ENCODE measurements at places on chromosomes 4 and X.

- DNase-seq = peak; percentile 7
Observed at GRCh38 chr4:41661442-41662076, 87.0 kb downstream of the PHOX2B start.

- no peak for DNase-seq
Observed at GRCh38 chr4:25835384-25835783, 27.4 kb downstream of the SEL1L3 start.

DNA sequence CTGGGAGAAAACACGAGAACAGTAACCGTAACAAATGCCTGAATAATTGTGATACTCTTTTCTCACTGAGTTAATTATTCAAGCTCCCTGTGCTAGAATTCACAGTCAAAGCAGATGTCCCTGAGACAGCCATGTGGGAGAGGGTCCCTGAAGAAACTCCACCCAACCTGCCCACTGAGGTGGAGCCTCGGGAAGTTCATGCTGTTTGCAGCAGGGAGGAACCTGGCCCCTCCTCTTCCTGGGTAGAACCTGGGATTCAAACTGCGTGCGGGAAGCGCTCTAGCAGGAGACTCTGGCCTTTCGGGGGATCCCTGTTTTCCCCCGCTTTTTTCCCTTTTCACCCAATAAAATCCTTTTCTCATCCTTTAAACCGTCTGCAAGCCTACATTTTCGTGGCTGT is 20.2 kb upstream of the RHOH start:
- DNase-seq = no peak

DNA sequence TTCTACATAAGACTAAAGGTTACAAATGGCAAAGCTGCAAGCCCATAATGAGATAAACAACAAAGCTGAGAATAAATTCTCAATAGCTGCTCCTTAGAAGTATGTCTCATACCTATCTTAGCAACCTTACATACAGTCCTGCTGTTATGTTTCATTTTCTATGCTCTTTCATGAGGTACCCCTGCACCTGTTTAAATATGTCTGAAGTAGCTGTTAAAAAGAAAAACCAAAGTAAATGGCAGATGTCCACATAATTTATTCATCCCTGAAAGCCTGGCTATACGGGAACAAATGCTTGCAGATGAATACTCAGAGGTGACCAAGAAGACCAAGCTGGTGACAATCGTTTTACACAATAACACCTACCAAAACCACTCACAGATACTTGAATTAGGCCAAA is 22.5 kb downstream of the PPA2 start:
- no peak for DNase-seq

- no peak for DNase-seq
Observed at GRCh38 chr4:174707051-174707676, 121.9 kb downstream of the GLRA3 start.

DNA sequence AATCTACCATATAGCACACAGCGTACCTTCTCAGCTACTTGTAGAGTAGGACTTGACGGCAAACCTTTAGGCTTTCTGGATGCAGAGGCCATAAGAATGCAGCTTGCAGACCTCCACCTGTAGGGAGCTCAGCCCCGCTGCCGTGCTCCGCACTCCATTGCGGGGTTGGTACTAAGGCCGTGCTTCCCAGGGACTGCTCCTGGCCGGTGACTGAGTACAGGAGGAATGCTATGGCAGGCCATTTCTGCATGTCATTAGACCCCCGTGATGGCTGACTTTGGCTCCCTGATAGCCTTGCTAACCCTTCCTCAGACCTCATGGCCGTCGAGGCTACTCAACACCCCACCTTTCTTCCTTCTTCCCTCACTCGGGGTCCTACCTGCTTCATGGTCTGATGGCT is 26.4 kb downstream of the TIGD2 start:
- DNase-seq = no peak

DNA sequence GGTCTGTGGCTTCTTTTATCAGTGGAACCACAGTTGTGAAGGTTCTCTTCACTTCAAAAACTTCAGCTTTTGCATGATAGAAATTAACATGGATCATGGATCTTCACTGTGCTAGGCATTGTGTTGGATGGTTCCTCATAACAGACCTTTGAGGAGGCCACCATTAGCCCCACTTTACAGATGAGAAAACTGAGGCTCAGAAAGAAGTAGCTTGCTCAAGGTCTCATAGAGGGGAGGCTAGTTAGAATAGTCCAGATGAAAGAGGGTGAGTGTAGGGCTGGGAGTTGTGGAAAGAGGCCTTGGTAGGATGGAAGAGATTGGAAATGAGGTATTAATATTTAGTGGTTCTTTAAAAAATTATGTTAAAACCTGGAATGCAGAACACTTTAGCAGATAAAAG is 2.6 kb downstream of the TSR2 start:
- no peak for DNase-seq

- no peak for DNase-seq
Observed at GRCh38 chrX:43677993-43678392, 21.9 kb downstream of the MAOA start.

DNA sequence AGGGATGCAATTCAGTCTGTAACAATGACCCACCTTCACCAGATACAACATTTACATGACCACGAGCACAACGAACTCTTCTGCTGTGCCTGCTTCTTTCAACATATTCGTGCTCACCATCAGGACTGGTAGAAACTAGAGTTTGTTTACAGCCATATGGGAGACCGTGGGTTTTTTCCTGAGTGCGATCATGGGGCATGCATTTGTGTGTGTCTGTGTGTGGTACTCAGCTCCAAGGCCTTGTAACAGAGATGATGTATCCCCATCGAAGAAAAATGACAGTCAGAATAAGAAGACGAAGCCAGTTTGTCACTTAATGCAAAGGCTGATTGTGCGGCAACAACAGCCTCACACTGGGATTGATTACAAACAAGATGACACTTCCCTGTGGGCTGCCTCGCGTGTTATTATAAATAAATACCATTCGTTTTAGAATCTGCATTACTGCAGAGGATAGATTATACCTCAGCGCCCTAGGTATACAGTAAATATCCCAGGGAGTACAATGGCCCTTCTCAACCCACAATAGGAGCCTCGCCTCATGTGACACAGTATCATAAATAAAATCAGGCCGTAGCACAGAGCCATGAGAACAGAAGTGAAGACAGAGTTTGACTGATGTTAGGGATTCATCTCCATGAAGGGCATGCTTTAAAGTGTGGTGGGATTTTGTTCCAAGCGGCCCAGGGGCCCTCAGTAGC is 97.3 kb upstream of the NOCT start:
- peak; percentile 84 for DNase-seq

- DNase-seq = no peak
Observed at GRCh38 chr4:152939621-152940020, 3.5 kb downstream of the FHDC1 start.

- DNase-seq = no peak
Observed at GRCh38 chrX:102833136-102833535, 103.9 kb upstream of the RAB40AL start.

DNA sequence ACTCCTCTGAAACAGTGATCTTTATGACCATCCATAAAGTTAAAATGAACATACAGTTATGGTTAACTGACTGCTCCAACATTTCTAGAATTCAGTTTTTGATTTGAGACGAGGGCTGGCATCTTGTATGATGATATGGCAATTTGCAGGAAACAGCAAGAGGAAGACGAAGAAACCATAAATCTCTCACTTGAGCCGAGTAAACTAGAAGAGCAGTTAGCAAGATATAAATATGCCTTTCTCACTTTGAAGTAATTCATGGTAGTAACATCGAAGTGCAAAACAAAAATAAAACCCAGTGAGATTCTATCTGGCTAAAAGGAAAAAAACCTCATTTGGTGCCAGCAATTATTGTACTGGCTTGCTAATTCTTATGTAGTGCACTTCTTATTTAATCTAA is 139.0 kb upstream of the SPRY1 start:
- DNase-seq = no peak

DNA sequence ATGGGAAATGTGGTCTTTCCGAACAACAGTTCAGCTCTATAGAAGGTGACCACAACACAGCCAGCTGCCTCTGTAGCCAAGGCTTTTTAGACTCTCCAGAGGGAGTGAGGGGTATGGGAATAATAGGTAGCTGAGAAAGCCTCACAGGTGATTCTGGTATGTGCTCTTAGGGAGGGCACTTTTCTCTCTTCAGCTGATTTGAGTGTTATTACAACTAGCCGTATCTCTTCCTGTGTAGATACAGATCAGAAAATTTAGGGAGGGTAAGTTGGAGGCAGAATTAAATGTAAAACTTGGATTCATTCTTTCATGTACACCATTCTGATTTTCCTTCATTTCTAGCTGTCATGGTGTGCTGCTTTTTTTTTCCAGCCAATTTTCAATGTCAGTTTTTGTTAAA is 154.9 kb downstream of the BMPR1B start:
- no peak for DNase-seq

- no peak for DNase-seq
Observed at GRCh38 chr4:177778623-177779022, 336.4 kb upstream of the AGA start.

DNA sequence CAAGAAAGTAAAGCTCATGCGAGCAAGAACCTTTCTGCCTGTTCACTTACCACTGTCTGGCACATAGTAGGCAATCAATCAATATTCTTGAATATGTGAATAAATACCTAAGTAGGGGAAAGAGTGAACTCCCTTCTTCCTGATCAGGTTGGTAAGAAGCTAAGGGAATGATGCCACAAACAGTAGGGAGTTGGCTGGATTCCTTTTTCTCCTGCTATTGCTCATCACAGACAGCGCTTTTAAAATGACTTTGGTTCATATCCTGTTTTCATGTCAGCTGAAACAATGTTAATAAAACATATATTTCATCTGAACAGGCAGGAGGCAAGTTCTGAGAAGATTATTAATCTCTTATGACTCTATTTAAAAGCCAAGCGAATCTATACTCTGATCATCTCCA is 99.2 kb downstream of the NSUN7 start:
- DNase-seq = no peak

DNA sequence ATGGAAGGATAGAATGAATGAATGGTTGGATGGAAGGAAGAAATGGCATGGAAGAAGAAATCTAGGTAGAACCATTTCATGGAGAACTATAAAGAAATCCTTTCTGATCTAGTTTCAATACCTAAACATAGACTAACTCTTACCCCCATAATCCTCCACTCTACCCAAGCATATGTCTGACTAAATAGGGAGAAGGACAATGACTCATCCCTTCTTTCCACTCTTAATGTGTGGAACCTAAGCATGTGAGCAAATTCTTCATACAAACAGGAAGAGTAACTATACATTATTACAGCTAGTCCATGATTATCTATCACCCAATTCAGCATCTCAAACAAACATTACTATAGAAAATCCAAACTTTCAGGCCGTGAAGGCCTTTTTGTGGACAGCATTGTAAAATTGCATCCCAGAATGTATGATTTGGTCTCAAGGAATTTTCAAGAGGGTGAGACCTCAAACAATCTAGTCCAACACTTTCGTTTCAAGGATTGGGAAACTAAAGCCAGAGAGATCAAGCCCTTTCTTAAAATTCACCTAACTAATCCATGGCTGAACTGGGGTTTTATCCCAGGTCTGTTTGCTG is 11.2 kb downstream of the C1QTNF7 start:
- DNase-seq = no peak

GRCh38 chr4:114729068-114729738 is 130.6 kb downstream of the UGT8 start:
- peak; percentile 56 for DNase-seq

DNA sequence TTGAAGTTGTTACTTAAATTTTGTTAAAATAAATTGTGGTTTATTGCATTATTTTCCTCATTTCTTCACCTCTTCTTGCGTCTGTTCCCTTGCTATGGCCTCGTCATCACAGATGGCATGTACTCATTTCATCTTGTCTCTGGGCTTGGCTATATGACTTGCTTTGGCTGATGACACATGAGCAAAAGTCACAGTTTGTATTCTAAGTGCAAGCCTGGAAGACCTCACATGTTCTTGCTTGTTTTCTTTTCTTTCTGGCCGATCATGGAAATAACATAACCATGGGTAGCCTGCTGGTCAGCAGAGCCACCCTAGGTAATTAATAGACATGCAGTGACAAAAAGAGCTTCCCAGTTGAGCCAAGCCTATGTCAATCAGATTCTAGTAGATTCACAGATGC is 527.9 kb downstream of the SPRY1 start:
- DNase-seq = no peak

GRCh38 chr4:186545436-186545835 is 9.9 kb downstream of the MTNR1A start:
- DNase-seq = no peak

GRCh38 chr4:30720661-30721184 is 554 bp downstream of the PCDH7 start:
- no peak for DNase-seq

DNA sequence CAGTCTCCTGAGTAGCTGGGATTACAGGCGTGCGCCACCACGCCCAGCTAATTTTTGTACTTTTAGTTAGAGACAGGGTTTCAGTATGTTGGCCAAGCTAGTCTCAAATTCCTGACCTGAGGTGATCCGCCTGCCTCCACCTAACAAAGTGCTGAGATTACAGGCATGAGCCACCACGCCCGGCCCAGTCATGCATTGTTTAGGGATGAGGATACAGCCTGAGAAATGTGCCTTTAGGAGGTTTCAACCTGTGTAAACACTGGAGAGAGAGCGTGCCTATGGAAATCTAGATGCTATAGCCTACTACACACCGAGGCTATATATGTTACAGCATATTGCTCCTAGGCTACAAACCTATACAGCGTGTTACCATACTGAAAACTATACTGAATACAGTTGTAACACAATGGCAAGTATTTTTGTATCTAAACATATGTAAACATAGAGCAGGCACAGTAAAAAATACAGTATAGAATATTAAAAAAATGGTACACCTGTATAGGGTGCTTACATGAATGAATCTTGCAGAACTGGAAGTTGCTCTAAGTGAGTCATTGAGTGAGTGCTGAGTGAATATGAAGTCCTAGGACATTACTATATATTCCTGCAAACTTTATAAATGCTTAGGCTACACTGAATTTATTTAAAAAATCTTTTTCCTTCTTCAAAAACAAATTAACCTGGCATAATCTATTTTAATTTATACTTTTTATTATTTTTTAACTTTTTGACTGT is 588.2 kb upstream of the ADGRL3 start:
- DNase-seq = no peak

DNA sequence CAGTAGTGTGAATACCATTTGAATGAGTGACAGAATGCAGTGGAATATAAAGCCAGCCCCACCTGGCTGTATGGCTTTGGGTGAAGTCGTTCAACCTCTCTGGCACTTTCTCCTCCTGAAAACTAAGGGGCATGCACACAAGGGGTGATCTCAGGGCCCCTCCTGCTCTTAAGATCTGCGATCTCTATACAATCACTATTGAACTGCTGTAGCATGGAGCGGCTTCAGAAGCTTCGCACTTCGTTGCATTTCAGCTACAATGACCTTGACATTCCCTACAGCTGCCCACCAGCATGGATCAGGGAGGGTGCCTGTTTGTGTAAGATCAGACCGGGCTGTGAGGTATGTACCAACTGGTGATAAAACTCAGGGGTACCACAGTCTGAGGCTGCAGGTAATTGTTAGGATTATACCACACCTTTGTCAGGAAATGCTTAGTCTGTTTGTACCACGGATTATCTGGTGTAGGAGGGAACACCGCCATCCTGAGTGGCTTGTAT is 85.2 kb downstream of the AASDH start:
- no peak for DNase-seq

GRCh38 chr4:66556651-66557278 is 886.5 kb upstream of the EPHA5 start:
- DNase-seq = no peak

- DNase-seq = peak; percentile 15
Observed at GRCh38 chrX:135087867-135088266, 32.5 kb downstream of the ETDB start.
